ENCODE measurements at places on chromosomes 12 and 14. TPM values are rescaled to one million over a fixed set of nuclear protein-coding genes. Genes with fewer than 3 reads are reported as not detected.

The GCH1 gene
- total RNA-seq: 7.2 TPM

The MYF5 gene
- total RNA-seq: not detected

The MUCL1 gene
- not detected for total RNA-seq

The KLRD1 gene
- total RNA-seq: 4.9 TPM

The RFLNA gene
- 1.6 TPM for total RNA-seq

The RALGAPA1 gene
- total RNA-seq: 188 TPM

The NRL gene
- 3.6 TPM for total RNA-seq

The SYNDIG1L gene
- 1.1 TPM for total RNA-seq

The CISTR gene
- total RNA-seq: not detected

The RIN3 gene
- 28.1 TPM for total RNA-seq

The KRT78 gene
- total RNA-seq: not detected

The TMCC3 gene
- 7.8 TPM for total RNA-seq

The NTF3 gene
- 1.1 TPM for total RNA-seq

The ADCY4 gene
- total RNA-seq: 36.3 TPM

The TMEM233 gene
- total RNA-seq: 0.40 TPM

The TPH2 gene
- total RNA-seq: not detected
